Kidney tubule cell (primary cell): ENCODE measurements at places on chromosomes 12 and 14.

DNA sequence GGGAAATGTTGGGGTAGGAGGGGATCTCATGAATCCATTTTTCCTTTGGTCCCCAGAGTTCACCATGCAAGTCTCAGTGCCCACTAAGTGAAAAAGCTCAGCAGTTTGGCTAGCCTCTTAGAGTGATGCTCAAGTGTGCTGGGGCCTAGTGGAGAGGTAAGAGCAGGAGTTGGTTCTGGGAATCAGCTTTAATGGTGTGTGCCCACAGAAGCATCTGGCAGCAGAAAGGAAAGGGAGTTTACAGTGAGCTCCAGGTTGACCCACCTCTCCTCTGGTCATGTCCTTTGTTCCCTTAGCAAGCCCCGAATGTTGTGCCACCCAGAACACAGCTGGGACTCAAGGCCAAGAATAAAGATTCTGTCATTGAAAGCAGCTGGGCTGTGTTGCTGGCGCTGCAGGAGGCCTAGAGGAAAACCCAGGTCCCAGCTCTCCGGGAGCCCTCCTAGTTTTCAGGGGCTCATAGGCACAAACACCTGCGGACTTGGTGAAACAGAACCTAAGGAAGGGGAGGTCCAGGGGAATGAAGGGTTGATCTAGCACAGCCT is 320.8 kb downstream of the ZFP36L1 start:
- no peak for DNase-seq

DNA sequence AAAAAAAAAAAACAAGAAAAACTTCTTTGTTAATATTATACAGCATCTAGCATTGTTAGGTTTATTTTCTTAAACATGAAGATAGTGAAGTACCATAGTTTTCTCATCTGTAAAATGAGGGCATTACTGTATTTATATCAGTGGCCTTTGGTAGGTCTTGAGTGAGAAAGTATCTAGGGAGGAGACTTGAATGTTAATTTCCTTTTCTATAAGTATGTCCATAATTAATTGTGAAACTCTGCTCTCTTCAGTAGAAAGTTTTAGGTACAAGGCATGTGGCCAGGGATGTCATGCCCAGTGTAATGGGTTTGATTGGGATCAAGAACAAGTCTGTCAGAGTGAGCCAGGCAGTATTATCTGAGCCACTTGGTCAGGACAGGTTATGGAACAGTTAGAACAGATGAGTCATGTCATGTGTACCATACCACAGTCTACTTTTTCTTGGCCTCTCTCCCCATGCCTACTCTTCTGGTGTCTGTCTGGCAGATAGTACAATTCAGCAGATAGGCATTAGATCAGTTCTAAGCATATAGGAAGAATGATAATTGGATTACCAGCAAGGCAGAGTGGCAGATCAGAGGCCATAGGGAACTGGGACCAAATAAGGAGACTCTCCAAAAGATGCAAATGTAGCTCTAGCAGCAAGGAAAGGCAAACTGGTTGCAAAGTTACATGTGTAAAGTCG is 30.4 kb downstream of the FBXO34 start:
- peak; percentile 61 for DNase-seq

DNA sequence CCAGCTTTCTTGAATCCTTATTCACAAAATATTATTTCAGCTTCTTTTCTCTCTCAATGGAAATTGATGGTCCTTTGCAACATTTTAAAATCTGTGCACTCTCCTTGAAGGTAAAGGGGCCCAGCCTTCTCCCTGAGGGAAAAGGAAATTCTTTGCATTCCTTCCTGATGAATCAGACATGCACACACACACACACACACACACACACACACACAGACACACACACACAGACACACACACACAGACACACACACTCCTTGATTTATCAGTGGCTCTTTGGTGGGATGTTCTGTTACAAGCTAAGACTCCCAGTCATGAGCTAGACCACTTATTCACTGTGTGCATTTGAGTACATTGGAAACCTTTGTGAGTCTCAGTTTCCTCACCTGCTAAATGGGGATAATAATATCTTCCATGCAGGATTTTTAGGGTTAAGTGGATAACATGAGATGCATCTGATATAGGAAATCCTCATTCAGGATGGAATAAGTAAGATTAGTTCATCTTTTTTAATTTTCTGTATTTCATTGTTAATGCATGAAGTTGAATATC is 45.1 kb upstream of the HMGA2 start:
- peak; percentile 78 for DNase-seq

DNA sequence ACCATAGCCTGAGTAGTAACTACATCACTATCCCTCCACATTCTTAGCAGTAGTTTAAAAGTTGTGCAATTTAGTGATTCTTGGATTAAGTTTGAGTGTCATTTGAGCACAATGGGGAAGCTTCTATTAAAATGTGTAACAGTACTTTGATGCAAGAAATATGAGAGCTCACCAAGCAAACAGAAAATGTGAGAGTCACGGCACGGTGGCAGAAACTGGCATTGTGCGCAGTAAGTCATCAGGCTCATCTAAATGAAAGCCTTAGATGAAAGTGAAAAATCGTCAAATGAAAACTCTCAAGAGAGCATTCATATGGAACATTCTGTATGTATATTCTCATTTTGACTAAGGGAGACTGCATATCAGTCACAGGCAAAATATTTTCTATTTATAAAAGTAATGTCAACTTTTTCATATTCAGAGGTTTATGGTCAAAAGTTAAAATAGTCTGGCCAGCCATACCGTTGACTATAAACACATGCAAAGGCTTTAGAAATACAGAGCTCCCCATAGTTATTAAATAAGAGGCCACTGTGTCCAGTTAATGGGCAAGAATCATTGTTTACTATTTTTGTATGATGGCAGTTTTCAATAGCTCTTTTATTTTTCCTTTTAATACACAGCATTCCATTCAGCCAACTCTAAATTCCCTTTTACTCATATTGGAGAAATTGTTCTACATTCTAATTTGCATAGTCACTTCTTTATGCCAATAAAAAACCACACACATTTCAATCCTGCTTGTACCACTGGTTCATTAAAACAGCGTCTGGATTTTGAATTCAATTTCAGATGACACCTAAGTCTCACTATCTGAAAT is 167.9 kb downstream of the PRKD1 start:
- DNase-seq: no peak

DNA sequence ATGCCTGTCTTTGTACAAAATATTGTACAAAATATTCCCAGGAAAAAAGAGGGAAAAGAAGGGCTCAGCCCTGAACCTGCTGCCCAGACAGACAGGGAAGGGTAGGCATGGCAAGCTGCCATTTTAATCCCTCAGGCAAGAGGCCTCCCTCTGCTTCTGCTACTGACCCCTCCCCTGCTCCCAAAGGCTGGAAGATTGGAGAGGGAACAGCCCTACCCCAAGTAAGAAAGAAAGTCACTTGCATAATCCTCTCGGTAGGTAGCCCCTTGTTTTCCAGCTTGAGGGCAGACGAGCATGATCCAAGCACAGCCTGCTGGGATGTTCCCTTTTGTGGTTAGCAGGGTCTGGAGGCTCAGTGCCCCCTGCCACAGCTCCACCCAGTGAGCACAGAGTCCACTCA is 20.7 kb downstream of the ADCY6 start:
- no peak for DNase-seq

DNA sequence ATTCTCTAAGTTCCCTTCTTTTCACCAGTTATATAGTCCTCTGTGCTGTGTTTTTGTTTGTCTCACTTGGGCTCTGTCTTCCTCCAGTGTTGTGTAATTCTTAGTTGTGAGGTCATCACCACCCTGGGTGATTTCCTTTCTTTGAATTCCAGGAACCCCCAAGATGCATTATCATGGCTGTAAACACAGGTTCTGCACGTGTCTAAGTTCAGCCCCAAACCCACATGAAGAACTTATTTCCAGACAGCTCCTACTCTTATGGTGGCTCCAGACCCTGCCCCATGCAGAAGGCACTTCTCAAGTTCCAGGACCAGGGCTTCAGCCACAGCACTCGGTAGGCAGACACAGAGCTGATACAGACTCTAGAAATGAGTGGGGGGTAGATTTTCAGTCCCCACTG is 560.5 kb downstream of the BCL11B start:
- DNase-seq: no peak

GRCh38 chr14:33207467-33208017 is 268.9 kb downstream of the NPAS3 start:
- no peak for DNase-seq

- DNase-seq: peak; percentile 51
Measured at GRCh38 chr14:90726656-90727055, 89.6 kb downstream of the TTC7B start.

GRCh38 chr12:96416033-96416799 is 16.0 kb upstream of the CDK17 start:
- peak; percentile 79 for DNase-seq

DNA sequence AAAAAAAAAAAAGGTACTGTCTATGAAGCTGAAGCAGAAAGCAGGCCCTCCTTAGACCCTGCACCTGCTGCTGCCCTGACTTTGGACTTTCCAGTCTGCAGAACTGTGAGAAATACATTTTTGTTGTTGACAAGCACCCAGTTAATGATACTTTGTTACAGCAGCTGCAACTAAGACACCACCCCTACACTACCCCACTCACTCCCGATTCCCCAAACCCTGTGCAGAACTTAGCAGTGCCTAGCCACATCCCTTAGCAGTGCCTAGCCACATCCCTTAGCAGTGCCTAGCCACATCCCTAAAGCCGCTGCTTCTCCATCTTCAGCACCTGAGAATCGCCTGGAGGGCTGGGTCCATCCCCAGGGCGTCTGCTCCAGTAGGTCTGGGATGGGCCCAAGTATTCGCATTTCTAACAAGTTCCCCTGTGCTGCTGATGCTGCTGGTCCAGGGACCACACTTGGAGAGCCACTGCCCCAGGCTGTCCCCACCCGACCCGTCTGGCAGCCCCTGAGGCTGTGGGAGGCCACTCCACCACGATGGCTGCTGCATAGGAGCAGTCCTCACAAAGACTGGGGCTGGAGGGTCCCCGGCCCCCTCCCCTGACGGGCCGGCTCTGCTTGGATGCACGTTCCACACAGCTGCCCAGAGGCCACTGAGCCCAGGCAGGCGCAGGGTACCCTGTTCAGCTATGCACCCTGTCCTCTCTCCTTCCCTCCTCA is 10.8 kb upstream of the PPP1R13B start:
- no peak for DNase-seq

- no peak for DNase-seq
Measured at GRCh38 chr12:54821676-54822075, 32.6 kb upstream of the MUCL1 start.
